Cardiac septum (tissue), 1 donor: ENCODE measurements at places on chromosomes 16 and 17.

- DNase-seq = no peak
Observed at GRCh38 chr17:61842899-61843298, 20.4 kb downstream of the BRIP1 start.

GRCh38 chr16:23282568-23282967, 19.5 kb upstream of the SCNN1B start:
- no peak for DNase-seq

GRCh38 chr17:42038221-42038973, 12.0 kb downstream of the C17orf113 start:
- DNase-seq = no peak

DNA sequence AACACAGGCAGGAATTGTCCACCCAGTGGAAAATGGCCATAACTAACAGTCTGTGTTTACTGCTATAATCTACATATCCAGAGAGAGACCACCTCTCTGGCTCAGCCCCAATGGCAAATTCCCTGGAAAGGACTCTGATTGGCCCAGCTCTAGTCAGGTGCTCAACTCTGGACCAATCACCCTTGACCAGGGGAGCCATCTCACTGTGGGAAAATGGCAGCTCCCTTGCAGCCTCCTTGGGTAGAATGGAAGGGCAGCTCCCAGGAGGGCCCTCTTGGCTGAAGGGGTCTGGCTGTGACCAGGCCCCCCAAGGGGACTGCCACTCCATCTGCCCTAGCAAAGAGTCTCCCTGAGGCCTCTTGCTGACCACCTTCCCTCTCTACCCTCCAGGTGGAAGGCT, 3.1 kb downstream of the ALOX15B start:
- DNase-seq = no peak

GRCh38 chr17:52035336-52035915, 123.1 kb downstream of the CA10 start:
- no peak for DNase-seq

DNA sequence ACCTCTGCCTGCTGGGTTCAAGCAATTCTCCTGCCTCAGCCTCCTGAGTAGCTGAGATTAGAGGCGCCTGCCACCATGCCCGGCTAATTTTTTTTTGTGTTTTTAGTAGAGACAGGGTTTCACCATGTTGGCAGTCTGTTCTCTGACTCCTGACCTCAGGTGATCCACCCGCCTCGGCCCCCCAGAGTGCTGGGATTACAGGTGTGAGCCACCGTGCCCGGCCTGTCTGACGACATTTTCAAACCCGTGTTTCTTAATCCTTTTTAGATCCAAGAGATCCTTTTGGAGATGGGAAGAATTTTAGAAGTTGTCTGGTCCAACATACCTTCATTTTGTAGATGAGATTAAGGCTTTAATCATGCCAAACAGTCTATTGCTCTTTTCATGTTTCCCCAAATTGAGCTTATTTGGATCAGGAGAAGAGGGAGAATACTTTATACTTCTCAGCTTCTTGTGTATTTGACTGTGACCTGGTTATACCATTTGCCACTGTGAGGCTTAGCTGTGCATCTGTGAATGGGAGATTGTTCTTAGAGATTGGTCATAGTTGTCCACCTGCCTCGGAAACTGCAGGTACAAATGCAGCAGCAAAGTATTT, 25.8 kb downstream of the USP10 start:
- DNase-seq = no peak

GRCh38 chr17:59617156-59617732, 2.5 kb upstream of the CLTC start:
- no peak for DNase-seq

GRCh38 chr17:45052052-45052772, 780 bp upstream of the DCAKD start:
- no peak for DNase-seq
